Stomach (tissue), 19 donors: ENCODE measurements at places on chromosomes 5 and 9. TPM values are rescaled to one million over a fixed set of nuclear protein-coding genes. Genes with fewer than 3 reads are reported as not detected.

ZNF879 gene
- 8.7 TPM for total RNA-seq

BASP1 gene
- 41.7 TPM for total RNA-seq

ASPN gene
- 9.9 TPM for total RNA-seq

PIGO gene
- 20.0 TPM for total RNA-seq

SPINK13 gene
- not detected for total RNA-seq

MAMDC4 gene
- total RNA-seq: 1.8 TPM

SLC6A7 gene
- not detected for total RNA-seq

FAM240B gene
- not detected for total RNA-seq

LHX3 gene
- not detected for total RNA-seq

PWWP2A gene
- 27.1 TPM for total RNA-seq

GRCh38 chr9:128007566-128008138 lies 26.9 kb upstream of the EEIG1 start:
- H3K27me3 ChIP-seq: no peaks in the 10 kb centered on the region
- no peaks in the 10 kb centered on the region for H3K36me3 ChIP-seq
- peak overlapping the region; percentile 60 for H3K27ac ChIP-seq
- no peak overlapping the region for H3K4me3 ChIP-seq
- peaks cover 30% of the 10 kb centered on the region for H3K4me1 ChIP-seq

- H3K36me3 ChIP-seq: no peaks in the 10 kb centered on the region
- H3K27ac ChIP-seq: peak overlapping the region; percentile 98
- no peak for DNase-seq
These were observed 10.2 kb upstream of the NFIB start for GRCh38 chr9:14323985-14324650.

- no peak overlapping the region for H3K27ac ChIP-seq
- H3K4me1 ChIP-seq: no peaks in the 10 kb centered on the region
- no peaks in the 10 kb centered on the region for H3K27me3 ChIP-seq
- DNase-seq: peak; percentile 38
These were observed 553.8 kb downstream of the PTPRD start for GRCh38 chr9:10059044-10059443.

GRCh38 chr9:112750764-112751055 lies 150 bp downstream of the SNX30 start:
- H3K36me3 ChIP-seq: no peaks in the 10 kb centered on the region
- H3K4me1 ChIP-seq: peaks cover 57% of the 10 kb centered on the region
- peak overlapping the region; percentile 99 for H3K4me3 ChIP-seq
- H3K27me3 ChIP-seq: no peaks in the 10 kb centered on the region
- peak overlapping the region; percentile 77 for H3K27ac ChIP-seq

- H3K4me1 ChIP-seq: no peaks in the 10 kb centered on the region
- no peak overlapping the region for H3K4me3 ChIP-seq
- no peak overlapping the region for H3K27ac ChIP-seq
- no peaks in the 10 kb centered on the region for H3K27me3 ChIP-seq
- no peak for DNase-seq
These were observed 29.4 kb upstream of the GDNF start for GRCh38 chr5:37869216-37869615.

- H3K27me3 ChIP-seq: no peaks in the 10 kb centered on the region
- DNase-seq: no peak
- H3K4me3 ChIP-seq: no peak overlapping the region
- no peak overlapping the region for H3K27ac ChIP-seq
These were observed 188.4 kb upstream of the ELL2 start for GRCh38 chr5:96150007-96150406.

- H3K36me3 ChIP-seq: no peaks in the 10 kb centered on the region
- H3K4me1 ChIP-seq: no peaks in the 10 kb centered on the region
- DNase-seq: no peak
- H3K27me3 ChIP-seq: no peaks in the 10 kb centered on the region
These were observed 150.1 kb downstream of the GHR start for GRCh38 chr5:42573386-42573785.

- peaks cover 32% of the 10 kb centered on the region for H3K4me1 ChIP-seq
- H3K27me3 ChIP-seq: peaks cover 33% of the 10 kb centered on the region
- no peak overlapping the region for H3K27ac ChIP-seq
- peak; percentile 23 for DNase-seq
These were observed 3.6 kb downstream of the FGF18 start for GRCh38 chr5:171422902-171423663.

DNA sequence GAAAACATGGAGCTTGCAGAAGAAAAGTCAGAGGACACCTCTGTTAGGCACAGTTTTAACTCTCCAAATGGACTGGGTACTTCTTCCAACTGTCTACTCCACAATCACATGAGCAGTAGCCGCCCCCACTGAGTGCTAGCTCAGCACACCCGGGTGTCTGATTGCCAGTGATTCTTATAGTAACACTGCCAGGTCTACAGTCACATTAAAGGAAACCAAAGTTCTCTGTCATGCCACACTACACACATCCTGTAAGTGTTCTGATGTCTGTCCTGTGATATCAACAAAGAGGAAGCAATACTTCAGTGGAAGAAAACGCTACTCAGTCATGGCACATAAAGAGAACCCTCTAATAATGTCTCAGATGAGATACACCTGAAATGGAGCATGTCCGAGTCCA lies at the start of gene HAVCR2:
TSS of gene HAVCR2 (minus strand) at position 69 of the 400 bp plus-strand sequence. CDS start at position 8, 61 bp downstream.
- no peaks in the 10 kb centered on the region for H3K4me1 ChIP-seq
- no peaks in the 10 kb centered on the region for H3K27me3 ChIP-seq
- H3K27ac ChIP-seq: no peak within 1 kb of the TSS
- DNase-seq: peak; percentile 39
- H3K36me3 ChIP-seq: no peaks in the 10 kb centered on the region
- H3K4me3 ChIP-seq: peak within 1 kb of the TSS; percentile 20

- H3K27ac ChIP-seq: no peak overlapping the region
- H3K27me3 ChIP-seq: no peaks in the 10 kb centered on the region
- no peaks in the 10 kb centered on the region for H3K36me3 ChIP-seq
- H3K4me1 ChIP-seq: no peaks in the 10 kb centered on the region
- no peak overlapping the region for H3K4me3 ChIP-seq
These were observed 324.3 kb upstream of the IRX4 start for GRCh38 chr5:2207109-2207399.

DNA sequence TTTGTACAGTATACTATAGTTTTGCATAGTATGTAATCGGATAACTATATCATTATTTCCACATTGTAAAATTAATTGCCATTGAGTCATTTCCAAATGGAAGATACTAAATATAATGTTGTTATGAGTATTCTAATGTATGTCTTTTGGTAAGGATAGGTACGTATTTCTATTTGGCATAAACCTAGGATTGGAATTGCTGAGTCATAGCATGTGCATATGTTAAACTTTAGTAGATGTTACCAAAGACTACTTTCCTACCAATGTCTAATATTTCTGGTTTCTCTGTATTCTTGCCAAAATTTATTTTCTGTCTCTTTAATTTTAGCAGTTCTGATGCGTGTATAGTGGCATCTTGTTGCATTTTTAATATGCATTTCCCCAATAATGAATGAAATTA lies 825.1 kb upstream of the ARRDC3 start:
- H3K27ac ChIP-seq: no peak overlapping the region
- no peaks in the 10 kb centered on the region for H3K27me3 ChIP-seq
- no peak overlapping the region for H3K4me3 ChIP-seq
- H3K4me1 ChIP-seq: no peaks in the 10 kb centered on the region
- no peak for DNase-seq
- H3K36me3 ChIP-seq: no peaks in the 10 kb centered on the region

GRCh38 chr5:134798468-134798867 lies 39.9 kb downstream of the DDX46 start:
- H3K4me1 ChIP-seq: no peaks in the 10 kb centered on the region
- peaks cover 96% of the 10 kb centered on the region for H3K36me3 ChIP-seq
- no peak overlapping the region for H3K27ac ChIP-seq
- DNase-seq: no peak
- H3K27me3 ChIP-seq: no peaks in the 10 kb centered on the region

DNA sequence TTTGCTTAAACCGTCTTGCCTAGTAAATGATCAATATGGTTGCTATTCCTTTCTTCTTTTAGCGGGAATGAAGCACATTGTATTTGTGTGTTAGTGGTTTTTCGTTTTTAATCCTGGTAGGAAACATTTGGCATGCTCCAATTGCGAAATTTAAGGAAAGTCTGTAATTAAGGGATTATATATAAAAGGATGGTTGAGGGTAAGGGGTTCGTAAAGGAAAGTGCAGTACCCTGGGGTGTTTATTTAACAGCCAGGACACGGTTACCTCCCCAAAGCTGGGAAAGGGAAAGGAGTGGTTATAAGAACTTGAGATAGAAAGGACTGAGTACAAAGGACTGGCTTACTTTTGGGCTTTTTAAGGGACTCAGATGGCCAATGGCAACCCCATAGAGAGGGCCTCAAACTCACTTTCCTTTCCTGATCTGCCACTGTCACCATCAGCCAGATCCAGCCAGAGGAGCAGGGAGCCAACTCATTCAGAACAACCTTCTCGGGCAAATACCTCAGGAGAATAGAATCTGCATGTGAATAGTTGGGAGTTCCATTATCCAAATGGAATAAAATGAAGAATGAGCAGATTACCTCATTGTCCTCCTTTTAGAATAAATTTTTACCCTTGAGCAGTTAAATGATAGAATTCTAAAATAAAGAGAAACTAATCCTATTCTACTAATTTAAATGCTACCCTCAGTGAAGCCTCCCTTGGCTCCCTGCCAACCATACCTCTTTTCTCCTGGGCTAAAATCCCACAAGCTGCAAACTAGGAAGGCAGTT lies 117.7 kb downstream of the SNCAIP start:
- no peak overlapping the region for H3K4me3 ChIP-seq
- no peaks in the 10 kb centered on the region for H3K4me1 ChIP-seq

- no peak for DNase-seq
- peaks cover 52% of the 10 kb centered on the region for H3K4me1 ChIP-seq
- H3K36me3 ChIP-seq: no peaks in the 10 kb centered on the region
- H3K27me3 ChIP-seq: no peaks in the 10 kb centered on the region
- no peak overlapping the region for H3K27ac ChIP-seq
These were observed 6.9 kb downstream of the AK3 start for GRCh38 chr9:4734150-4734549.

- H3K27me3 ChIP-seq: no peaks in the 10 kb centered on the region
- no peak overlapping the region for H3K4me3 ChIP-seq
- no peak overlapping the region for H3K27ac ChIP-seq
- peaks cover 36% of the 10 kb centered on the region for H3K4me1 ChIP-seq
- DNase-seq: no peak
These were observed 5.9 kb upstream of the NACC2 start for GRCh38 chr9:136100700-136101614.

DNA sequence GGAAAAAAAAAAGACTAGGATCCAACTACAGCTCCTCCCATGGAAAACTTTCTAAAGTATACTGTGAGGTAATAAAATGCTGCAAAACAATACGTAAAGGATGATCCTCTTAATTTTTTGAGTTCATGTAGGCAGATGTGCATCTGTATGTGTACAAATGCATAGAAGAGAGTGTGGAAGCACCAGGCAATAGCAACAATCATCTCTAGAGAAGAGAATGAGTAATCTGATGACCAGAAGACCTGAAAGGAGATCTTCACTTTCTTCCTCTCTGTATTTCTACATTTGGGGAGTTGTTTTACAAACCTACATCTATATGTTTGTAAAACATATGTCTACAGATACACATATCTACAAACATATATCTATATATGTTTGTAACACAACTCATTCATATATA lies 29.3 kb upstream of the SPDL1 start:
- H3K4me3 ChIP-seq: no peak overlapping the region
- no peak overlapping the region for H3K27ac ChIP-seq
- DNase-seq: no peak
- no peaks in the 10 kb centered on the region for H3K36me3 ChIP-seq
- H3K27me3 ChIP-seq: no peaks in the 10 kb centered on the region
- H3K4me1 ChIP-seq: no peaks in the 10 kb centered on the region

DNA sequence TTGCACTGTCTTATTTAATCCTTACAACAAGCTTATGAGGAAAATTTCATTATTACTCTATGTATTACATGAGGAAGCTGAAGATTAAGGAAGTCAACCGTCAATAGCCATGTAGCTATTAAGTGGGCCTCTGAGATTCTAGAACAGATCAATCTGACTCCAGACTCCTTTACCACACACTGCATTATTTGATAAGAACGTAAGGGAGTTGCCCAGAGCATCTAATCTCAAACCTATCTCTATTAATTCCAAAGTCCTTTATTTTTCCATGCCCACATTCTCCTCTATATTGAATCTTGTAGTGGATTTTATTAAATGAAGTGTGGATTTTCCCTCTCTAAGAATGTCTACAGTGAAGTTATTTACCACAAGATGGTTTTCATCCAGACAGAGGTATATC lies 118.2 kb upstream of the MTAP start:
- peak overlapping the region; percentile 80 for H3K27ac ChIP-seq
- H3K27me3 ChIP-seq: no peaks in the 10 kb centered on the region
- no peak for DNase-seq
- H3K4me3 ChIP-seq: no peak overlapping the region
- peaks cover 33% of the 10 kb centered on the region for H3K4me1 ChIP-seq

- peaks cover 73% of the 10 kb centered on the region for H3K4me1 ChIP-seq
- no peak overlapping the region for H3K4me3 ChIP-seq
- H3K27me3 ChIP-seq: no peaks in the 10 kb centered on the region
- H3K36me3 ChIP-seq: no peaks in the 10 kb centered on the region
- no peak overlapping the region for H3K27ac ChIP-seq
- DNase-seq: no peak
These were observed 39.8 kb downstream of the MAMDC2 start for GRCh38 chr9:70083429-70083828.

GRCh38 chr5:44536650-44537260 lies 147.5 kb upstream of the FGF10 start:
- H3K27ac ChIP-seq: no peak overlapping the region
- DNase-seq: peak; percentile 30
- no peaks in the 10 kb centered on the region for H3K36me3 ChIP-seq

- no peak overlapping the region for H3K4me3 ChIP-seq
- peak overlapping the region; percentile 74 for H3K27ac ChIP-seq
- no peaks in the 10 kb centered on the region for H3K36me3 ChIP-seq
- H3K27me3 ChIP-seq: no peaks in the 10 kb centered on the region
These were observed 29.9 kb downstream of the CSF2 start for GRCh38 chr5:132103332-132103951.

DNA sequence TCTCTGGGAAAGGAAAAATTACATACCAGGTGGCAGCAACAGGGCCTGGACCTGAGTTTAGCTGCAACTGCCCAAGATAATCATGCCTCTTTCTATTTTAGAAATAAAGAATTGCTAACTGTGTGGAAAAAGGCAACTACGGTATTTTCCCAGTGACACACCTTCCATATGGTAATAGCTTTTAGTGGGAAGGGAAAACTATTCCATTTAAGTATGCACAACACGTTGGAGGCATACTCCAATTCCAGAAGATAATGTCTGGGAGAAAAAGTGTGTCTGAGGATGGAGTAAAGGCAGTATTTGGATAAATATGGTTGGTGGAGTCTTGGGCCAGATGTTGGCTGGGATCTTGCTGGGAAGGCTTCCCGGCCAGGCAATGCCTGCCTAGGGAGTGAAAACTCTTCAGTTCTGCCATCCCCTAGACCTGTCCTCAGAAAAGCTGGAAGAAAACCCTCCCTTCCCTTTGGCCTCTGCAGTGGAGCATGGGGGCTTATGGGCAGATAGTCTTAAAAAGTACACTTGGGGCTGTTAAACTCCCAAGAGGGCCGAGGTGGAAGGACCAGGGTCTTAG lies 40.6 kb downstream of the SH3PXD2B start:
- no peaks in the 10 kb centered on the region for H3K27me3 ChIP-seq
- H3K27ac ChIP-seq: peak overlapping the region; percentile 80
- H3K36me3 ChIP-seq: no peaks in the 10 kb centered on the region
- peaks cover 25% of the 10 kb centered on the region for H3K4me1 ChIP-seq
- no peak overlapping the region for H3K4me3 ChIP-seq
- peak; percentile 4 for DNase-seq

- H3K4me3 ChIP-seq: no peak overlapping the region
- no peaks in the 10 kb centered on the region for H3K4me1 ChIP-seq
- H3K36me3 ChIP-seq: no peaks in the 10 kb centered on the region
- H3K27ac ChIP-seq: no peak overlapping the region
- DNase-seq: no peak
- no peaks in the 10 kb centered on the region for H3K27me3 ChIP-seq
These were observed 854.8 kb upstream of the ARRDC3 start for GRCh38 chr5:92237896-92238295.

- H3K4me1 ChIP-seq: peaks cover 5% of the 10 kb centered on the region
- no peak overlapping the region for H3K4me3 ChIP-seq
- DNase-seq: no peak
- no peak overlapping the region for H3K27ac ChIP-seq
- H3K27me3 ChIP-seq: peaks cover 22% of the 10 kb centered on the region
These were observed 223.1 kb upstream of the DAP start for GRCh38 chr5:10984021-10984715.
